ENCODE measurements at places on chromosomes 2 and 18.

- no peak for DNase-seq
Measured at GRCh38 chr2:138013639-138014038, 49.4 kb downstream of the HNMT start.

- DNase-seq: no peak
Measured at GRCh38 chr2:46362667-46363012, 65.4 kb downstream of the EPAS1 start.

- DNase-seq: no peak
Measured at GRCh38 chr2:231515603-231516002, 14.6 kb downstream of the NMUR1 start.

DNA sequence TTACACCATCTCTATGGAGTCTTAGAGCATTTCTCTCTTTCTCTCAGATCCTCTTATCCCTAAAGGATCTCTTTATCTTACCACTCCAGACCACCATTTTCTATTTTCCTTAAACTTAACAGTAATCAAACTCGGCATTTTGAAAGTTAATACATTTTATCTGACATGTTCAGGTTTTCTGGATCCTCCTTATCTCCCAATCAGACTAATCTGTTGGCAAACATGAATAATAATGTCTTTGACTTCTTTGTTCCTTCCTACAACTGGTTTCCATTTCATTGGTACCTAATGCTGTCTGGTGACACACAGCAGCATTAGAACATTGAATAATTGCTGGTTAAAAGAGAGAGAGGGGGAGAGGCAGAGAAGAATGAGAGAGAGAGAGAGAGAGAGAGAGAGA lies 932.1 kb upstream of the FSHR start:
- no peak for DNase-seq

DNA sequence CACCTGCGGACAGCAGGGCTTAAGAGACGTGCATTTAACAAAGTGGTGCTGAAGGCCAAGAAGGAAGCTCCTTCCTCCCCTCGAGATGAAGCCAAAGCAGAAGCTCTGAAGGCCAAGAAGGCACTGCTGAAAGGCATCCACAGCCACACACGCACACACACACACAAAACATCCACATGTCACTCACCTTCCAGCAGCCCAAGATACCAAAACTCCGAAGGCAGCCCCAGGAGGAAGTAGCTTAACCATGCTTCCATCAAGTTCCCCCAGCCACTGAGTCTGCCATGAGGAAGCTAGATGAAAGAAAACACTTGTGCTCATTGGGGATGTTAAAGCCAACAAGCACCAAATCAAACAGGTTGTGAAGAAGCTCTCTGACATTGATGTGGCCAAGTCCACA lies 175.7 kb upstream of the POU3F3 start:
- DNase-seq: no peak

- DNase-seq: no peak
Measured at GRCh38 chr2:66490588-66491001, 55.7 kb downstream of the MEIS1 start.

GRCh38 chr2:168723275-168723899 lies 79.0 kb upstream of the NOSTRIN start:
- DNase-seq: no peak

- no peak for DNase-seq
Measured at GRCh38 chr2:64543008-64543697, 19.0 kb downstream of the AFTPH start.

DNA sequence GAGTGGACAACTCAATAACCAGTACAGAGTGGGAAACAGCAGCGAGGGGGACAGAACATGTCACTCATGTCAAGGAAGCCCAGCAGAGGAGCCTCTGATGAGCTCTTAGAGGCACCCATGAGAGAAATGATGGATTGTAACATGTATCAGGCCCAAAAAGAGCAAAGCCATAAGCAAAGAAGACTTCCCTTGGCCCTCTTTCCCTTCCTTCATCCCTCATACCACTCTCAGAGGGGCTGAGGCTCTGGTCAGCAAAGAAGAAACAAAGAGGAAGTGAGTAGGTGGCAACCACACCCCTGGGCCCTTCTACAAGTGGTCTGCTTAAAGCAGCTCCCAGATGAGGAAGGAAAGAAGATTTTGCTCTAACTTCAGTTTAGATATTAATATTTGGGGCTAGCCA lies 112.8 kb downstream of the CDC42EP3 start:
- DNase-seq: no peak

GRCh38 chr18:32442575-32442974 lies 28.1 kb downstream of the GAREM1 start:
- no peak for DNase-seq

GRCh38 chr2:237300739-237301138 lies 113.2 kb downstream of the COL6A3 start:
- no peak for DNase-seq

DNA sequence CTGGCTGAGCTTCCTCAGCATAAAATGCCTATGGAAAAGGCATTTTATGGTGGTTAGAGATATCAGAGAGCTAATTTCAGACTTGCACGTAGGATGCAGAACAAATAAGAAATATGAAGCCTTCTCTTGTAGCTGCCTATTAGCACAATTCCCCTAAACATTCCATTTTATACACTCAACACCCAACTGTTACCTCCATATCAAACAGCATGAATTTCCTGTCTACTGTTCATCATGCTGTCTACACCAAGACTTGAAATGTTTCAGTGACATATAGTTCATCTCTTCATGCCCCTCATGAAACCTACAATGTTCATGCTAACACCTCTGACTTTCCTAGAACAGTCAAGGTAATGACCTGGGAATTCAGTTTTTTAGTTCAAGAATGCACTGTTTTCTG lies 249.9 kb downstream of the PIEZO2 start:
- DNase-seq: no peak

DNA sequence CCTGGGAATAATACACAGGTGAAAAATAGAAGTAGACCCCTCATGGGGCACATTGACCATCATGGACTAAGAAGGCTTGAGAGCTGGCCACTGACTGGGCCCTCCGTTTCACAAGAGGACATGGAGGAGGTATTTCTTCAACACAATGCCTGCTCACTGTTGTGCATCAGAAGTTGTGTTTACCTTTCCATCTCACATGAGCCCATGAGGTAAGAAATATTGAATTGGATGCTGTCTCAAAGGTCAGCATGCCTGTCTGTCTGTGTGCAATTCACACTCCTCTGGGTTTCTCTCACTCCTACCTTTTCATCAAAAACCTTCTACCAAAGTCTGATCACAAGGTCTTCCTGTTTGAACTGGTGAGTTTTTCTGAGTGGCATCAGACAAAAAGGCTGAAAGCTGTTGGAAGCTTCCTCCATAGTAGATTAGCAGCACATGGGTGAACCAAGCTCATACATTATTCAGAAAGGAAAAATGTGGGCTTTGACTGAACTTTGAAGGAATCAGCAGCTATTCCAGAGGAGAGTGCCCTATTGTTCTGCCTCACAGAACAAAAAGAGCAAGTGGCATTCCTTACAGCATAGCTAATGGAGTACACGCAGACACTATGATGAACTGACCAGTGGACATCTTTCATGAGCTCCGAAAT lies 143.2 kb upstream of the RND3 start:
- DNase-seq: no peak

DNA sequence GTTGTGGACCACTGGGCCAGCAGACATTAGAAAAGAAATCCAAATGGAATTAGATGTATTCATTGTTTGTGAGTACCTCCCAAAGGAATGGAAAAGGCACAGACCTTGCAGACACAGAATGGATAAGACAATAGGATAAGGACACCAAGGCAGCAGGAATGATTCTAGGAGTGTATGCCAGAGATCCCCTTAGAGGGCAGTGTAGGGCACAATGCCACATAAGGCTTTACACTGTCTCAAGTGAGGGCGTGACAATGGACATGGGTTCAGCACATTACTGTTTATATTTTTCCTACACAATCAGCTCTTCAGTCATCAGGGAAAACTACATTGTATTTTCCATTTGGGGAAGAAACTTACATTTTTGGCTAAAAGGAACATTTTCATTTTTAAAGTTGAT lies 250.9 kb downstream of the PTH2R start:
- DNase-seq: no peak

GRCh38 chr2:213500881-213501280 lies 216.6 kb downstream of the SPAG16 start:
- DNase-seq: no peak

- no peak for DNase-seq
Measured at GRCh38 chr2:65939687-65940086, 495.2 kb upstream of the MEIS1 start.

- DNase-seq: peak; percentile 85
Measured at GRCh38 chr2:106094131-106094841, 99.8 kb downstream of the UXS1 start.

DNA sequence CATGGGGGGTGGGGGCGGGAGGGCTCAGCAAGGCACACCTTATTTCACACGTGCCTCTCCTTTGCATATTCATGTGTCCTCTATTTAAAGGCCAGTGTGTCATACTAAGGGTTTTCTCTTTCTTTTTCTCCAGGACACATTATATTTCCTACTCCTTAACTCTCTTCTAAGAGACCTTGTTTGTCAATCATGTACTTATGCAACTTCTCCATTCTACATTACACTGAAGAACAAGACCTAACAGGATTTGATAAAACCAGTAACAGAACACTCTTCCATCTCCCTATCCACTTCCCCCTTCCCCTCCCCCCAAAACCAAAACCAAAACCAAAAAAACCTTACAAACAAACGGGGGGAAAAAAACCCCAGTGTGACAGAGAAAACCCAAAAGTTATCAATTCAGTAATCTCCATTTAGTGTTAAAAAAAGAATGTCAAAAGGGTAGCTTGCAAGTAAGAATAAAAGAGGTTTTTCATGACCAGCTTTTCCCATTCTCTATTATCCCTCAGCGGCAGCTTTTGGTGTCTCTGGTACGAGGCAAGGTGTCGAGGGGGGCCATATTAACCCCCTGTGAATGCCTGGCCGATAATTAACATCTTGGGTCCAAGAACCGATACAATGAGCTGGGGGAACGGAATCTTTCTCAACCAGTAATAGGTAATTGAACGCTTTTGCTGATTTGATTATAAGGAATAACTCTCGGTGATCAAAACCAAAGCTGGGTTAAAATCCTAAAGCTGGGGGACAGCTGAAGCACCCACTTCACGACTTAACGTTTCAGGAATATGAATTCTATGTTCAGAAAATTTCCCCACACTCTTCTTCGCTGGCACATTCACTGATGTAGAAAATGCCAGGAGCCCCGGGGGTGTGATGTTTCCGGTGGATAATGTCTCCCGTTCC lies 191.0 kb upstream of the TCF4 start:
- DNase-seq: peak; percentile 5

GRCh38 chr2:233761040-233761769 lies 1.1 kb downstream of the UGT1A1 start:
- no peak for DNase-seq

- DNase-seq: no peak
Measured at GRCh38 chr2:240405684-240406313, 29.7 kb upstream of the GPC1 start.

DNA sequence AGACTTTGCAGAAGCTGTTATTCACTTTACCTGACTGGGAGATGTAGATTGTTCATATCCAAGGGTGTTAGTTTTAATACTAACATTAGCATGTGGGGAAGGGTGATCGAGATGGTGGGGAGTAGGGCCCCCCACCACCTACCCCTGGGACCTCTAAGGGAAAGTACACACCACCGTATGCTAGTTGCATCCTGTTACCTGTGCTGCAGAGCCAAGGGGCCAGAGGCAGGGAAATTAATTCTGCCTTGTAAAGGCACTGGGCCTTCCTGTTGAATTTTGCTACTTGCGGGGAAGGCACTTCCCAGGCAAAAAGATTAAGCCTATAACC lies 9.0 kb downstream of the STEAP3 start:
- no peak for DNase-seq

DNA sequence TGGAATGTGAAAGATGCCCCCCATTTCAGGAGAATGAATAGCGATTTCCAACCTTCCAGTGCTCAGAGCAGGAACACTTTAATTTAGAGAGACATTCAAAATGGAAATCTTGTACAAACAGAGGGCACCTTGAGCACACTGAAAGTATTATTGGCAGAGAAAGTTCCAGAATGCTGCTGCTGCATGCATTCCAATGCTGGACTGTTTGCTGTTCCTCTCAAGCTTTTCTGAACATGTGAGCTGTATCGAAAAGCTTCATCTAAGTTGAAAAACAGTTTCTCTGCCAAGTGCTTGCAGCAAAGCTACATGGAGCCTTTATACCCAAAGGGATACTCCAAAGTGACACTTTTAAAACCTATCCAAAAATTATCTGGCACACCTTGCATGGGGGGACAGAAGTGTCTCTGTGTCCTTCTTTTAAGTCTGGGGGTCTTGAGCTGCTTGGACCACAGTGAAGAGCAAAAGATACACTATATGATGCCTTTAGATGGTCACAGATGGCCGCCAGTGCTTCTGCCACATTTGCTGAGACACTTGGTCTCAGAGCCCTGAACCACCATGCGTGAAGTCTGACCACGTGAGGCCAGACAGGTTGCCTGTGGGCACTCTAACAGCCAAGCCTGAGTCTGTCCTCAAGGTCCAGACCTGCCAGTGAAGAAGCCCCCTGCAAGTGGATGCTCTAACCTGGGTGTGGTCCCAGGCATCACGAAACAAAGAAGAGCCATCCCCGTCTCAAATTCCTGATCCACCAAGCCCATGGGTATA lies 18.8 kb downstream of the UXS1 start:
- DNase-seq: no peak

DNA sequence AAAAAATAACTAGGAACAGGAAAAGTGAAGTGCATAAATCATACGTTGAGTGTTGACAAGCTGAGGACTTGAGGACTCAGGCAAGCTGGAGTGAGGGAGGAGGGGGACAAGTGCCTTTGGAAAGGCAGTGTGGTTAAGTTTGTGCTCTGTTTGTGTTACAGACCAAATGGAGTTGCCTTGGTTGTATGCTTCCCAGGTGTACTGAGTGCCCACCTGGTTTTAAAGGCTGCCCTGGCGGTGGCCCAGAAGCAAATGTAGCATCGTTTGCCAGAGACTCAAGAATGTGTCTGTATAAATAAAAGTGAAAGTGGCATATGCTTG lies 240.9 kb downstream of the PRKCE start:
- no peak for DNase-seq

DNA sequence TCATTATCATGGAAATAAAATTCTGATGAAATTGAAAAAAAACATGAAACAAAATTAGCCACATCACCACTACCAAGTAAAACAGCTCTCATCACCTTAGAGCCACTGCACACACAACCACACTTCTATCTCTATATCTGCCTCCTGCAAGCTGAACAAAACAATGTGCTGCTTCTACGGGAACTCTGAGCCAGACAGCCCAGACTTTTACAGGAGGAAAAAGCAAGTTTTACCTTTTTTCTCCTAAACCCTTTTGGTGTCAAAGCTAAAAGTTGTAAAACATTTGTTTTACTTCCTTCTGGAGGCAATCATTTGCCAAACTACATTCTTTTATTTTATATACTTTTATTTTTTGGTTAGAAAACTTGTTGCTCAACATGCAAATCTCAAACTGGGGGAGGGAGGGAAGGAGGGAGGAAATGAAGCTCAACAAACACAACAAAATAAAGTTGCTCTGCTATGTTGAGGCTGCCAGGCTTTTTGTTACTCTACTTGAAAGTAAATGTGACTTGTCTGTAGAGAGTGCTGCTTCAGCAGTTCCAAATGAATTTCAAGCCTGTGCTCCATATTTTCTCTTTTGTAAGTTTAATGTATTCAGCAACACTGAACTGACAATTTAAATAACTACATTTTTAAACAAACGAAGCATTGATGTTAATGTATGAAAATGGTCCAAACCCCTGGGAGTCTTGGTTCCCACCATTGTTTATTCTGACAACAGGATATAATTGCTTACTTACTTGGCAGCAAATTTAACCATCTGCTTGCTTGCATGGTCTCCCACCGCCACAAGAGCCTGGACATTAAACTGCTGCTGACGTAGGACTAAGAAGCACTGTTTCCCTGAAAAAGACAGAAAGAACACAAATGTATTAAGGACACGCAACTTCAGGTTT lies 24.5 kb downstream of the DARS1 start:
- peak; percentile 37 for DNase-seq
